A375 (cell line): ENCODE measurements at places on chromosomes 2 and 18. TPM values are rescaled to one million over a fixed set of nuclear protein-coding genes. Genes with fewer than 3 reads are reported as not detected.

The CNTNAP5 gene
- total RNA-seq = 0.11 TPM in 1 of 2 replicates, not detected in the other

The NRP2 gene
- 45.5 and 54.1 TPM in 2 replicates for total RNA-seq

The AUP1 gene
- 161 and 168 TPM in 2 replicates for total RNA-seq

The PAX8 gene
- 1.5 and 1.6 TPM in 2 replicates for total RNA-seq

The ANKRD36B gene
- 13.7 and 17.7 TPM in 2 replicates for total RNA-seq

The DSEL gene
- total RNA-seq = 2.2 and 2.4 TPM in 2 replicates

The PDCD1 gene
- not detected in 2 replicates for total RNA-seq

The RUFY4 gene
- total RNA-seq = not detected in 2 replicates

The SH3BP4 gene
- 18.9 and 20.3 TPM in 2 replicates for total RNA-seq

The B3GNT7 gene
- 47.2 and 52.3 TPM in 2 replicates for total RNA-seq

The ANKAR gene
- 1.1 and 3.6 TPM in 2 replicates for total RNA-seq

The MYO7B gene
- 0.79 and 0.80 TPM in 2 replicates for total RNA-seq

The TRAF3IP1 gene
- 3.9 and 4.2 TPM in 2 replicates for total RNA-seq

The MLPH gene
- 24.7 and 25.0 TPM in 2 replicates for total RNA-seq

The PMS1 gene
- total RNA-seq = 9.5 and 15.5 TPM in 2 replicates

The KIF1A gene
- 5.6 and 5.8 TPM in 2 replicates for total RNA-seq

The SPDYA gene
- 0.49 and 1.6 TPM in 2 replicates for total RNA-seq

The SH3RF3 gene
- 7.6 and 8.6 TPM in 2 replicates for total RNA-seq

The DLX1 gene
- 10.2 and 11.1 TPM in 2 replicates for total RNA-seq

The PDE1A gene
- 0.11 TPM in 1 of 2 replicates, not detected in the other for total RNA-seq

The SPP2 gene
- not detected in 2 replicates for total RNA-seq

The CTAGE1 gene
- total RNA-seq = not detected in 2 replicates

The EMX1 gene
- total RNA-seq = not detected in 2 replicates

The PLCD4 gene
- total RNA-seq = 1.0 and 3.0 TPM in 2 replicates

The CD8A gene
- total RNA-seq = 0.08 TPM in 1 of 2 replicates, not detected in the other

The ALS2 gene
- total RNA-seq = 13.3 and 16.8 TPM in 2 replicates

The NAT8 gene
- total RNA-seq = not detected in 2 replicates

The MEP1B gene
- not detected in 2 replicates for total RNA-seq

The TUBA3E gene
- not detected in 2 replicates for total RNA-seq

The BOLL gene
- not detected in 2 replicates for total RNA-seq

The HAUS1 gene
- total RNA-seq = 27.7 and 36.4 TPM in 2 replicates

The RAB31 gene
- total RNA-seq = 5.0 and 6.8 TPM in 2 replicates

The DNAH6 gene
- total RNA-seq = 0.11 TPM in 1 of 2 replicates, not detected in the other

The NEU2 gene
- total RNA-seq = not detected in 2 replicates

The PROC gene
- not detected in 2 replicates for total RNA-seq

The SLC16A14 gene
- total RNA-seq = not detected in 2 replicates
